ENCODE measurements at places on chromosomes 12 and 14.

GRCh38 chr12:46560089-46560488 lies 187.5 kb upstream of the SLC38A2 start:
- DNase-seq: no peak

DNA sequence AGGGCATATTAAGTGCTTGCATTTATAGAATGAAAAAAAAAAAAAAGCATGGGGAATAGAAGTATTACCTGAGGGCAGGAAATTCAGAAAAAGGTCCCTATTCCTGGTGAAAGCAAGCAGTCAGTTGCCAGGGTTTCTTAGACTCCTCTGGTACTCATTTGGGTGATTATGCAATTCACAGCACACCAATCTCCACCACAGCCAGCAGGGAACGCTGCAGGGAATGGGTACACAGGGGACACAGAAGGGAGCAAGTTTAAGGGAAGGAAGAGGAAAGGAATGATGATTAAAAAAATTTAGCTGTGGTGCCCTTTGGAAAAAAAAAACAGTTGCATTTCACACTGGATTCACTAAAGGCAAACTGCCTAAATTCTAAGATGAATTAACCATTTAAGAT lies 14.2 kb downstream of the BLTP3B start:
- no peak for DNase-seq

DNA sequence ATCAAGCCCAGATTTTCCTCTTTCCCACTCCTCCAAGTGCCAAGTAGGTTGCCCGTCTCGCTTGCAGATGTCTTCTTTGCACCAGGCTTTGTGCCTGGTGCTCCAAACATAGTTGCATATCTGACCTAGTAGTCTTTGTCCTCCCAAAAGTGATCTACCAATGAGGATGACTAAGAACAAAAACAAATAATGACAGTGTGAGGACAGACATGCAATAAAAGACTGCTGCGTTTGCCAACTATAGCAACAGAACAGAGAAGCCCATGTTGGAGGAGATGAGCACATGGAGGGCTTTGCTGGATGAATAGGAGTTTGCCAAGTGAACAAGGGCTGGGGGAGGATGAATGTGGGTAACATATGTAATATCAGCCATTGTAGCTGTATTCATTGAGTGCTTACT lies 15.6 kb downstream of the DTX1 start:
- no peak for DNase-seq

GRCh38 chr12:132028111-132028510 lies 78.4 kb downstream of the EP400 start:
- no peak for DNase-seq

DNA sequence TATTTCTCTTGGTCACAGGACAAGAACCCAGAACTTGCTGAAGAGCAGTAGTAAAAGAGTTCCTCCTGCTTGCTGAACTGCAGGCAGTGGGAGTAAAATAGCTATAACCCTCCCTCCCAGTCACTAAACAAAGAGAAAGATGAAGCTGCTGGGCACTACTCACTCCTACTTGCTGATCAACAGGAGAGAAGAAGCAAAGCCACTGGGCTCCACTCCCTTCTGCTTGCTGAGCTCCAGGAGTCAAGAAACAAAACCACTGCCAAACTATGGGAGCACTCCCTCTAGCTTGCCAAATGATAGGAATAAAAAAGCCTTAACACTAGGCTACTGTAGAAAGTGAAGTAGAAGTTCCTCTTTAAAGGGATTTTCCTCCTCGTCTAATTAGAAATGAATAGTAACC lies 155.3 kb downstream of the RASSF9 start:
- DNase-seq: no peak

- no peak for DNase-seq
These were observed 1.9 kb downstream of the CCDC184 start for GRCh38 chr12:48185181-48185919.

DNA sequence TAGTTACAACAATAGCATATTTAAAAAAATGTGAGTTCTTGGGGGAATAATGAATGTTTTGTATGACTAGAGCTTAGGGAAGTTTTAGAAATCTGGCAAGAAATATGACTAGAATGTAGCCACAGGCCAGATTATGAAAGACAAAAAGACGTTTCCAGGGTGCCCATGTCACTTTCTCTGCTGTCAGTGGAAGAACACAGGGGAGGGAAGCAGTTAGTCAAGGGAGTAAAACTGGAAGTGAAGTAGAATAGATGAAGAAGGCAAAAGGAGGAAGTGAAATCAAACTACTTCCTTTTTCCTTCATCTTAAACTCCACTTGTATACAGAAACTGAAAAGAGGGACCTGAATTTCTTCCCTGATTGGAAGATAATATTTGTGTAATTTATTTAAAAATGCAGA lies 81.2 kb upstream of the ATP2B1 start:
- no peak for DNase-seq

DNA sequence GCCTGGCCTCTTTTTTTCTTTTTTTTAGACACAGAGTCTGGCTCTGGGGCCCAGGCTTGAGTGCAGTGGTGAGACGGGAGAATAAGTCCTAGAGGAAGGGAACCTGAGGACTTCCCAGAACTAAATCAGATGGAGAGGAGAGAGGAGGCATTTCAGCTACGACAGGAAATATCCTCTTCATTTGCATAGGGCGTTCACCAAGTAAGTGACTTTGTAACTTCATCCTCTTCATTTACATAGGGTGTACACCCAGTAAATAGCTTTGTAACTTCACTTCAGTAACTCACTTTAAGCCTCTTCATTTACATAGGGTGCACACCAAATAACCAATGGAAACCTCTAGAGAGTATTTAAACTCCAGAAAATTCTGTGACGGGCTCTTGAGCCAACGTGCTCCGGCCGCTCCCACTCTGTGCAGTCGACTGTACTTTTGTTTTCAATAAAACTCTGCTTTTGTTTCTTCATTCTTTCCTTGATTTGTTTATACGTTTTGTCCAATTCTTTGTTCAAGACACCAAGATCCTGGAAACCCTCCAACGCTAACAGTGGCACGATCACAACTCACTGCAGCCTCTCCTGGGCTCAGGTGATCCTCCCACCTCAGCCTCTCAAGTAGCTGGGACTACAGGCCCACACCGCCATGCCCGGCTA lies 21.4 kb upstream of the ANKRD9 start:
- no peak for DNase-seq

DNA sequence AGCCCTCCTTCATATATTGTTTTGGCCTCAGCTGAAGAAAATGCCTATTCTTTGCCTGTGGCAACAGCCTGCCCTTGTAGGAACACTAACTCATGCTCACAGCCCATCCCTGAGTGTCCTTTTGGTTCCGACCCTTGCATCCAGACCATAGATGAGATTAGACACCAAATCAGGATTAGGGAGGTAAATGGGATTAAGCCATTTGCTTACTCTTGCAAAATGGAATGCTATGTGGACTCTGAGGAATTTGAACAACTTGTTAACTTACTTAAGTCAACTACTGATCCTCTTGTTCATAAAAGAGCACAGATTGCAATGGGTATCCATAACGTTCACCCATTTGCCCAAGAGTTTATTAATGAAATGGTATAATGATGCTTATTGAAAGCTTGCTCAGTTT lies 27.3 kb downstream of the TSHR start:
- DNase-seq: no peak

GRCh38 chr14:99552021-99552553 lies 51.9 kb downstream of the CCDC85C start:
- no peak for DNase-seq

GRCh38 chr14:38882533-38882932 lies 220.5 kb downstream of the SEC23A start:
- no peak for DNase-seq

GRCh38 chr12:113852695-113853490 lies 113.2 kb downstream of the RBM19 start:
- no peak for DNase-seq

DNA sequence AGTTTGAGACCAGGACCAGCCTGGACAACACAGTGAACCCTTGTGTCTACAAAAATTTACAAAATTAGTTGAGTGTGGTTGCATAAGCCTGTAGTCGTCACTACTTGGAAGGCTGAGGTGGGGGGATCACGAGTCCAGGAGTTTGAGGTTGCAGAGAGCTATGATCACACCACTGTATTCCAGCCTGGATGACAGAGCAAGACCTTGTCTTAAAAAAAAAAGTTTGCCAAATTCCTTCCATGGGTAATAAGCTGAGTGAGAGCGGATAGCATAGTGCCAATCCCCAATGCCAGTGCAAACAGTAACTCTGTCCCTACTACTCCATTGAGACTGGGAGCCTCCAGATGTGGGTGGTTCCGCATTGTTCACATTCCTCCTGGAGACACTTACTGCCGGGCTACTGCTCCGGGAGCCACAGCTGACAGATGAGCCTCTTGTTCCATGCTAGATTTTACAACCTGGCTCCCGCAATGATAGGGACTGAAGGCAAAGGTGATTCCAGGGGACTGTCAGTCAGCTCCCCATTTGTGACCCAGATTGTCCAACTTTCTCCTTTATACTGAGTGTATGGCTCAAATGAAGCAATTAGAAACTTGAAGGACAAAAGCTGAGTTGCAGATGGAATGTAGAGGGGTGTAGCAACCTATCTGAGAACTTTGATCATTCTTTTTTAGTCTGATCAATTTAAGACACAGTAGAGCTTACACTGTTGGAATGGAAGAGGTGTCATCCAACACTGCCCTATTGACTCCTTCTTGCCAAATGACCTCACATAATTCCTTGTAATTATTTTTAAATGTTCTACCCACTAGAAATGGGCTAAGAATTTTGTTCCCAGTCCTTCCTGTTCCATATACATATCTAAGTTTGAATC lies 13.4 kb upstream of the FRMD6 start:
- no peak for DNase-seq

DNA sequence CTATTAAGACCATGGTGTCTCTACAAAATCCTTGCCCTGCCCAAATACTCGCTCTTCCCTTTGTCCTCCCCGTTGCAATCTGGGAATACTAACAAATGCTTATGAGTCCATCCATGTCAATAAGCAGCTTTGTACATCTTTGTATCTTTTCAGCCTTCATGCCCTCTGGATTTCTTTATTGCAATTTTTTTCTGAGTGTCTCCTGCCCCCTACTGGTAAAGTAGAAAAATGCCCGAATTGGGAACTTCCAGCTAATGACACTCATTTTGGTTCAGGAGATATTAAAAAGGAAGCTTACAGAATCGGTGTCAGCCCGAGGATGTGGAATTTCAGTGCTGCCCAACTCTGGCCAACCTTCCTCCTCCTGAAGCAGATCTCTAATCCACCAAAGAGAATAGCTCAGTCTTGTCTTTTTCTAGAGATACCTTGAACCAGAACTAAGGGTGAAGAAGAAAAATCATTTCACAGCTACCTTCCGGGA lies 46.0 kb downstream of the SH2B3 start:
- DNase-seq: no peak

- peak; percentile 32 for DNase-seq
These were observed at the start of gene ARHGAP5 for GRCh38 chr14:32077081-32078022. ARHGAP5 (plus strand) TSS chr14:32077304; CDS start chr14:32090670, 13,366 bp downstream.

DNA sequence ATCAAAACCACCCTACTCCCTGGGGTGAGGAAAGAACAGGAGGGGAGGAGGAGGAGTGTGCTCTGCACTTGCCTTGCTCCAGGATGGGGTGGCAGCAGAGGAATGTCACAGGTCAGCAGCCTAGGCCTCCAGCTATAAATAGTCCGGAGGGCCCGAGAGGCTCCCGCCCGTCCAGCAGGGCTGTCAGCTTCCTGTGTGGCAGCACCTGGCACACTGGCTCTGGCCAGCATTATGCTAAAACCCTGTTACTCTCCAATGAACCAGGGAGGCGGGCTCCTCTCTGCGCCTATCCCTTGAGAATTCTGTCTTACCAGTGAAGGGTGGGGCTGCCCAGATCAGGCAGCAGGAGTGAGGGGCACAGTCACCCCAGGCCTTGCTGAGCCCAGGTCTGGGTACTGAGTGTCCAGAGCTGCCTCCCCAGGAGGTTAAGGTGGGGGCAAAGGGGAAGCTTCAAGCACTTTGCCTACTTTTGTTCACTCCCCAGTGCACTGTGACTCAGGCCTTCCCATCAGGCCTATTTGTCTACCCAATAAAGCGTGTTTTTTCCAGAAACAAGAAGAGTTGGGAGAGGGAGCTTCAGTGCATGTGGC lies 1.2 kb upstream of the COX14 start:
- DNase-seq: no peak

GRCh38 chr12:15842108-15842507 lies 40.1 kb upstream of the STRAP start:
- DNase-seq: no peak

DNA sequence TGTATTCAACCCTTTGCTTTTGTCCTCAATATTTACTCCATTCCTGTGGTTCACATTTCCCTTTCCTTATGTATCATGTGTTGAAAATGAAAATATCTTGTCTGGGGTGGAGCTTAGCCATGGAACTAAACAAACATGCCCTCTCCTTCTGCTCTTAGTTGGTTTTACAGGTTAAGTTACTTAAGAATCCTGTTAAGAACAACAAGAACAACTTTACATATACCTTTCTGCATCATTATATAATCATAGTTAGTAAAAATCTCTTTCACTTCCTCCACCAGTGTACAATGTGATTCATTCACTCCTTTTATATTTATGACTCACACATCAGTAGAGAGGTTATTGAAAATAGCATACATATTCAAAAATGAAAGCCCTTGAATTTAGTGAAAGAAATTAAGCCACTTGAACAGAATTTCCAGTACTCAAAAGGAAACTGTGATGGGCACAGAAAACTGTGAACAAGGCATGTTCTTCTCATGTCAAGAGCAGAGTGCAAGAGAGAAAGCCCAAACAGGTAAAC lies 307.7 kb downstream of the CCDC91 start:
- DNase-seq: no peak

- DNase-seq: no peak
These were observed 19.7 kb downstream of the GDF11 start for GRCh38 chr12:55762646-55763045.

DNA sequence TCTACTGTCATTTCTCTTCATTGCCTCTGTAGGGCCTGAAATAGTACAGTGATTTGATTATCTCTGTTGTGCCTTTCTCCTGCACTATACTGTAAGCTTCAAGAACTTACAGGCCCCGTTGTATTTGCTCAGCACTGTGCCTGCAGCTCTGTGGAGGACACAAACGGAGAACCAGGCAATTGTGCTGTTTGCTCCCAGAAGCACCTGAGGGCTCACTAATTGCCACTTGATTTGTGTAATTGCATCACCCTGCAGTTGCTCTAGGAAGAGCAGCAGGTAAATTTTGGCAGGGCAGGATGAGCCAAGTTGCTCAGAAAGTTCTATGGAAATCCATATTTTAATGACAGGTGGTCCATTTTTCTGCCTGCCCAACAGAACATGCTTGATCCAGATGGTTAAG lies 11.6 kb upstream of the KRT82 start:
- DNase-seq: no peak

GRCh38 chr12:105382771-105383622 lies 52.5 kb downstream of the C12orf75 start:
- no peak for DNase-seq

- no peak for DNase-seq
These were observed 187.5 kb downstream of the RBM19 start for GRCh38 chr12:113778432-113779132.

DNA sequence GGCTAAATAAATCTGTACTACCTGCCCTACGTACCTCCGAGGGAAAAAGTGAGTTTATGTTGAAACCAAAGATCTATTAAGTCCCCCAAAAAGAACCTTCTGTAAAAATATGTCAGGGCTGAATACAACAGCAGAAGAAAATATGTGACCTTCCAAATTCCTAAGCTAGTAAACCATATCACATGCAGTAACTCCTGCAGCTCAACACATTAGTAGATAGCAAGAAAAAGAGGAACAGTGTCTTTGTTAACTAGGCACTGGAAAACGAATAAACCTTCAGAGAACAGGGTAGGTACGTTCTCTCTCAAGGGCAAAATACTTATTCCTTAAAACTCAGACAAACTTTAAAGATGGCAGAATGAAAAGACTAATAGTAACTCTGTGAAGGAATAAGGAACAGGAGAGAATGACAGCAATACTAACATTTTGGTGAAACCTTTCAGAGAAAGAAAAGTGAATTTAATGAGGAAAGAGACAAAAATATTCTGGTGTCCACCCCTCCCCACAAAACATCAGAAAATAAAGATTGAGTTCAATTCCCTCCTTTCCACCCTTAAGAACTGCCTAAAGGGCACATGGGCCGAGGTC lies 18.0 kb downstream of the CBX5 start:
- DNase-seq: no peak

Data from stimulated activated CD4-positive, alpha-beta T cell treated with anti-CD3 and anti-CD28 coated beads, Interleukin-12 subunit alpha, Interleukin-12 subunit beta, amount 100 ng/mL, for 4 hours (primary cell).